Hepatocyte (in vitro differentiated cells): ENCODE measurements at places on chromosomes 13 and 19. TPM values are rescaled to one million over a fixed set of nuclear protein-coding genes. Genes with fewer than 3 reads are reported as not detected.

The CNN1 gene
- total RNA-seq = 12.1 and 20.1 TPM in 2 replicates

The ZNF93 gene
- 11.8 and 15.6 TPM in 2 replicates for total RNA-seq

DNA sequence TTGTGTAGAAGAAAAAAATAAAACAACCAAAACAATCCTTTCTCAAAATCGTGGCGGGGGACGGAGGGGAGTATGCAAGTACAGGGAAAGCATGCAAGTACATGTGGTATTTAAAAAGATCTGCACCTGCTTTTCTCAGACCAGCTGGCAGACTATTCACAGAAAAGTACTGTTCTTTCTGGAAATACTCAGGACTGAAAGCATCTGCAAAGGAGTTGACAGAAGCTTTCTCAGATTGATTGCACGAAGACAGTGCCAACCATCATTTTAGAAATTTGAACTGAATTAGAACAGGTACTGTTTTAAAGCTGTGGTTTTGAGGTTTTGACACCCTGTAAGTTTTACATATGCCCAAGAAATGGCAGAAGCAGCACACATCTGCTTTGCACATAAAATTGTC, 19.8 kb upstream of the PCDH8 start:
- no peak for DNase-seq

DNA sequence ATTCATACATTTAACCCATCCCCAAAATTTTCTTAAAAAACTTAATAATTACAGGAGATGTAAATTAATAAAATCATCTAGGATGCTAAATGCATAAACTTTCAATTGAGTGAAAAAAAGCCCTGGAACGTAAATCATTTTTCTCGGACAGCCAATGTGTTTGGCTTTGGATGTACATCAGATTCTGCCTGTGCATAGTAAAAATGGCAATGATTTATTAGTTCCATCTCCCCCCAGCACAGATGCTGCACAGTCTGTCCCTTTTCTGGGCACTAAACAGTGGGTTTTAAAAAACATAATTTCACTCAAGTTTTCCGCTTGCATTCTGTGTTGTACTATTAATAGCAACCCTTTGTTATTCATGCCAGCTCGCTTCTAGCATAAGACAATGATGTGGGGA, 147.7 kb downstream of the TM9SF2 start:
- DNase-seq = no peak

DNA sequence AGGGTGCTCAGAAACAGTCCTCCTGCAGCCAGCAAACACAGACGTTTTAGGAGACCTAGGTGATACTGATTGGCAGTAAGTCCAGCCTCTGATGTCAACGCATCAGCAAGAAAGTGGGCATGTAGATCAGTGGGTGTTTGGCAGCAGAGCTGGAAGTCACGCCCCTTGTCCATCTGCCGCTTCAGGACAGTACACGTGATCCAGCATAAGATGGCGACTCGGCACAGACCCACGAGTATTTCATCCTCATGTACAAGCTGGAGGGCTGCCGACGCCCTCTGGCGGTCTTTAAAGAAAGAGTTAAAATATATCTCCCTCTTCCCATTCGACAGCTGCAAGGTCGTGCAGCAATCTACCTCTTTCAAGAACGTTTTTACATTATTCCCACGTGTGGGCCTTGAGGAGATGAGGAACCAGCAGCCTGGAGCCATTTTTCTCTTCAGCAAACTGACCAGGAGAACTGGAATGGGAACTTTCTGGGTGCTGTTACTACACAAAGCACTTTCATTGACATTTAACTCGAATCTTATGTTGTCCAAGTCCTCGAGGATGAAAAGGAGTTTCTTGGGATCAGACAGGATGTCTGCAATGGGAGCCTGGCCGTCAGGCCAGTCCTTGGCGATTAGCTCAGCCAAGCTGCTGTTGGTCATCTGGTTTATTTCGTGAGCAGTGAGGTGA, 22.3 kb downstream of the NLRP11 start:
- DNase-seq = peak; percentile 41

DNA sequence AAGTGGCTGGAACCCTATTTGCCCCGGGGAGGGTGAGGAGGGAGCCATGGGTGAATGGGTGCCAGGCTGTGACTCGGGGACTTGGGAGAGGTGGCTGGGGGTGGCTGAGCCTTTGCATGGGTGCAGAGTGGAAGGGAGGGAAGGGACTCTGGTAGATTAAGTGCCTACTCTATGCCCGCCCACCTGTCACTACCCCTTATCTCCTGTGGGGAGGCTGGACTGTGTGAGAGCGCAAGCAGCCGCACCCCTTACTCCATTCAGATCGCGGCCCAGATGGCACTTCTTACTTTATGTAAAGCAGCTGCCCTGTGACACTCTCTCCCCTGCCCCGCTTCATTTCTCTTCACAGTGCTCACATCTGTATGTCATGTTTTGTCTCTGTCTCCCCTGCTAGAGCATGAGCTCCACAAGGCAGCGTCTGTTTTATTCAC, 2.9 kb downstream of the KASH5 start:
- no peak for DNase-seq

DNA sequence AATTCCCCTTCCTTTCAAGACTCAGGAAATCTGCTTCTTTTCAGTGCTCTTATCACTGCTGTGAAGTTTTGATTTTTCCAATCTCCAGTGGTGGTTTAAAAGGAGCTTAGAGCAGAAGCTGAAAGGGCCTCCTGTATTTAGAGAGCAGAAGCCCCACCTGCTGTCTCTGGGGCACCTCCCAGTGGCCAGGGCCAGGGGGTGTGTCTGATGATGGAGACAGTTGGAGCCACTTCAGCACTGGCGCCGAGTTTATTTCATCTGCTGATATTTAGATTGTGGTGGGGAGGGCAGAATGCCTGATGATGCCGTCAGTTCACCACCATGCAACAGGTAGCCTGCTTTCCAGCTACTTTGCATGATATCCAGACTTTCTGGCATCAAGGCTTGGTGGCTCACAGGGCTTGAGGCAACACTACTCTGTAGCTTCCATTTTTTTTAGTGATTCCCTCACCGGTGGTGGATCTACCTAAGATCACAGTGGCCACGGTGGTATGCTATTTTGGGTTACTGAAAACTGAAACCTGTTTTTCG, 371.9 kb downstream of the KCNRG start:
- peak; percentile 69 for DNase-seq

- no peak for DNase-seq
These were observed 116.5 kb downstream of the RBM26 start for GRCh38 chr13:79289571-79289970.

DNA sequence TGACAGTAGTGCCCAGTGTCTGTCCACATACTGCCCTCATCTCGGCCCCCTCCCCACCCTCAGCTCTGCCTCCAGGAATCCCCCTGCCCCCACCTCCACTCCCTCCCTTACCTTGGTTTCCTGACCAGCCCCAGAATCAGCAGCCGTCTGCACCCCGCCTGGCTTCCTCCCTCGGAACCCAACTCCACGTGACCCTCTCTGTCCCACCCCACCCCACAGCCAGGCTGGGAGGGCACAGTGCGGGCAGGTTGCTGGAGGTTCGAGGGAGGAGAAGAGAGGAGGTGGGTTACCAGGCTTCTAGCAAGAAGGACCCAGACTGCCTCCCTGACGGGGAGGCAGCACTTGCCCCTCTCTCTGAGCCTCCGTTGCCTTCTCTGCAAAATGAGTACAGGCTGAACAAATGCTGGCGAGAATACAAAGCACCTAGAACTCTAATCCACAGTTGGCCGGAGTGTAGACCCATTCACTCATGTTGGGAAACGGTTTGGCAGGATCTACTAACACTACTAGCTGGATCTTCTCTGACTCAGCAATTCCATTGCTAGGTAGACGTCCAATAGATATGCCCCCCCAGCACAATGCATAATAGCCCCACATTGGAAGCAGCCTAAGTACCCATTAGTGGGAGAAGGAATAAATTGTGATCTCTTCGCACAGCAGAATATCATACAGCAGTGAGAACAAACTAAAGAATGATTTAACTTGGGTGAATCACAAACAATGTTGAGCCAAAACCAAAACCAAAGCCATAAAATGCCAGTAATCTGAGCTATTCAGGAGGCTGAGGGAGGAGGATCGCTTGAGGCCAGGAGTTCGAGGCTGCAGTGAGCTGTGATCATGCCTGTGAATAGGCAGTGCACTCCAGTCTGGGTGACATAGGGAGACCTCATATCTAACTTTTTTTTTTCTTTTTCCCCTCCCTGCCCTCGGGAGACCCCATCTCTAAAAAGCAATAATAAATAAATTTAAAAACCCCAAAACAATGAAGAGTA, at the start of gene RASAL3:
Gene RASAL3 (minus strand): TSS at position 151 of the 992 bp plus-strand sequence. CDS start 186 bp downstream, outside the sequence.
- no peak for DNase-seq

DNA sequence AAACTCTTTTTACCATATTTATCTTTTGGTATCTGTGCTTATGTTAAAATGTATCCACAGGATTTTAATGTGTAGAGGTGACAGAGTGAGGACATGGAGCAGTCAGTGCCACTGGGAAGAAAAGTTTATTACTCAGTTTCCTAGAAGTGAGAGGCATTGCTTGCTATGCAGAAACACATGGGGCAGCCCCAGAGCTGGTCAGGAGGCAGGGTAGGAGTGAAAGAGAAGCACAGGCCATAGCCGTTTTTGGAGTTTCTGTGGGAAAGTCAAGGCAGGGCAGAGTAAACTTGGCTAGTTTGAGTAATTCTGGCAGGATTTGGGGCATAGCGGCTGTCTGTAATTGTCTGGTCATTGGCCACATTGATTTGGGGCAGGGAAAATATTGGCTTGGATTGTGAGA, 370.9 kb downstream of the FGF9 start:
- no peak for DNase-seq

GRCh38 chr19:49830766-49831165, 12.7 kb downstream of the MED25 start:
- no peak for DNase-seq

The CASP14 gene
- total RNA-seq = not detected in 2 replicates

The CCDC122 gene
- total RNA-seq = 5.3 and 9.0 TPM in 2 replicates

DNA sequence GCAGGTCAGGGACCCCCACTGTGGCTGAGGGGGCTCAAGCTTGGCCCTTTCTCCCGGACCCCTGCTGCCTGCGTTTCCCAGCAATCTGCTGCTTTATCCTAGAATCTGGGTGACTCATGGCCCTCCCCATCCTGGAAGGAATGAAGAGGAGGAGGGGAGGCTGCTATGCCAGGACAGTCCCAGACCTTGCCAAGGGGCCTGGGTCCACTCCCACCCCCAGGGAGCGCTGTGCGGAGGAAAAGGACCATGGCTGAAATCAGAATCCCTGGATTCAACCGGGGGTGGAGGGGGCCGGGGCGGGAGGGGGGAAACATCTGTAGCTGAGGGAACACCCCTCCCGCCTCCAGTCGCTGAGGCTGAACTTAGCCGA, 20.5 kb downstream of the ZNF114 start:
- peak; percentile 64 for DNase-seq

GRCh38 chr13:79671420-79671819, 190.5 kb downstream of the NDFIP2 start:
- DNase-seq = no peak

The PGLYRP2 gene
- 0.16 TPM in 1 of 2 replicates, not detected in the other for total RNA-seq

The MEF2B gene
- 0.32 and 0.70 TPM in 2 replicates for total RNA-seq

The PDE4C gene
- total RNA-seq = 0.43 and 0.72 TPM in 2 replicates

- no peak for DNase-seq
These were observed 99.0 kb downstream of the ERCC5 start for GRCh38 chr13:102944821-102945220.

DNA sequence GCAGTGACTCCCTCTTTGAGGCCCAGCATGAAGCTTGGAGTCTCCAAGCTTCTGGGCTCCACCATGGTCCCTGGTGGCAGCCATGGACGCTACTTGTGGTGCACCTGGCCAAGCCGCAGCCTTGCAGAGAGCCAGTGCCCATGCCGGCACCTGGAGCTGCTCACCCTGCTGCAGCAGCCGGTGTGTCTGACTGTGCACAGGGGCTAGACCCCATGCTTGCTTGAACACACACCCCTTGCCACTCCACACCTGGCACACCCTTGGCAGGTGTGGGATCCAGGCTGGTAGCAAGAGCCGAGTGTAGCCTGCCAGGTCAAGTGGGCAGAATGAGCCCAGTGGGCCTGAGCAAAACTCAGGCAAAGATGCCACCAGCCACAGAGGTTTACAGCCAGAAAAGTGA, 18.6 kb upstream of the MLLT1 start:
- DNase-seq = no peak

The CCNA1 gene
- total RNA-seq = 0.47 TPM in 1 of 2 replicates, not detected in the other

DNA sequence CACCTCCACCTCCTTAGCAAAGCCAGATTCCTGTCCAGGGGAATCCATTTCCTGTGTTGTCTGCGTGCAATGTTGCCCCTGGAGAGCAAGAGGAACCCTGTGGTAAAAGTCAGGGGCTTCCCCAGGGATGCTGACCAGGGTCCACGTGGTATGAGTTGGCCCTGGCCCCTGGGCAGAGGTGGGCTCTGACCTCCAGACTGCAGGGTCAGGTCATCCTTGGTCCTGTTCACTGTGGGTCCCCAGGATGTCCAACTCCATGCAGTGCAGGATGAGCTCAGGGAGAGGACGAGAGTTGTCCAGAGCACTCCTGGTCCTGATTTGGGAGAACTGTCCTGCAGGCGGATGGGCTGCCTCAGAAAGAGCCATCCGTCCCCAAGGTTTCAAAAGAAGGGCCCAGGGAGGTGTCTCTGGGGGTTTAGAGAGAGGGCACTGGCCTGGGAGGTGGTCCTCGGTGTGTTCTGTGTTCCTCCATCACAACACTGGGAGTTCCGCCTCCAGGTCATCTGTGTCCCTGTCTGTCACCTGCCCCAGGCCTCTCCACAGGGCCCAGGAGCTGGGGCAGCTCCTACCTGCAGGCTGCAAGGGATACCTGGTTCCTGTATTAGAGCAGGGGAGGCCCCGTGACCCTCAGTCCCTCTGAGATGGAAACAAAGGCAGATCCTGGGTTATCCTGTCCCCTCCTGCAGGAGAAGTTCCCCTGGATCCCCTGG, 1.2 kb upstream of the CEACAM4 start:
- DNase-seq = no peak

The SLAIN1 gene
- 19.5 and 22.7 TPM in 2 replicates for total RNA-seq

- no peak for DNase-seq
These were observed 893.4 kb upstream of the MIR17HG start for GRCh38 chr13:90454002-90454636.

GRCh38 chr13:106795847-106796246, 227.9 kb upstream of the ARGLU1 start:
- DNase-seq = no peak

The ALG5 gene
- 66.2 and 69.9 TPM in 2 replicates for total RNA-seq

- no peak for DNase-seq
These were observed 3.9 kb upstream of the SIX5 start for GRCh38 chr19:45772912-45773311.

- no peak for DNase-seq
These were observed 3.4 kb upstream of the POMP start for GRCh38 chr13:28655561-28655960.

The HSH2D gene
- total RNA-seq = 4.0 and 6.1 TPM in 2 replicates

- DNase-seq = peak; percentile 34
These were observed 4.9 kb downstream of the ZSCAN1 start for GRCh38 chr19:58038688-58039204.

DNA sequence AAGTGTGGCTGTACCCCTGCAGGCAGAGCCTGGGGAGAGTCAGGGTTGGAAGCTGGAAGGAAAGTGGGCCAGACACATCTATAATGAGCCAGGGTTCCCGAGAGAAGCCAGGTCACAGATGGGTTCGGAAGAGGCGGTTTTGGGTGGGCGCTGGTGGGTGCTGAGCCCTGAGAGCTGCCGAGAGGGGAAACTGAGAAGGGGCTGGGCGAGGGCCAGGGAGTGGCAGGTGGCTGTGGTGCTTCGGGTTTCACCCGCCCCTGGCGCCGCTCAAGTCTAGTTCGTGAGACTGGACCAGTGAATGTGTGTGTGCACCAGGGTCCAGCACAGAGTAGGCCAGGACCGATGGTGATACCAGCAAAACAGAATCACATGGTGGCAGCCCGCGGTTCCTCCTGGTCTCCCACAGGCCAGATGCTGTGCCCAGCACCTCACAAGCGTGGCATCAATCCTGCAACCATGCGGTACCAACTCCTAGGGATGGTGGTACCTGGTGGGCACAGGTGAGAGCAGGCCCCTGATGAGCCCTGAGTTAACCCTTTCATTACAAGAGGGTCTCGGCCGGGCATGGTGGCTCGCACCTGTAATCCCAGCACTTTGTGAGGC, 1.8 kb upstream of the LRRC4B start:
- no peak for DNase-seq
